Caki2 (cell line): ENCODE measurements at places on chromosomes 3 and 15.
A peak's percentile ranks its signal among the peaks of the same experiment; 100 is the strongest.

DNA sequence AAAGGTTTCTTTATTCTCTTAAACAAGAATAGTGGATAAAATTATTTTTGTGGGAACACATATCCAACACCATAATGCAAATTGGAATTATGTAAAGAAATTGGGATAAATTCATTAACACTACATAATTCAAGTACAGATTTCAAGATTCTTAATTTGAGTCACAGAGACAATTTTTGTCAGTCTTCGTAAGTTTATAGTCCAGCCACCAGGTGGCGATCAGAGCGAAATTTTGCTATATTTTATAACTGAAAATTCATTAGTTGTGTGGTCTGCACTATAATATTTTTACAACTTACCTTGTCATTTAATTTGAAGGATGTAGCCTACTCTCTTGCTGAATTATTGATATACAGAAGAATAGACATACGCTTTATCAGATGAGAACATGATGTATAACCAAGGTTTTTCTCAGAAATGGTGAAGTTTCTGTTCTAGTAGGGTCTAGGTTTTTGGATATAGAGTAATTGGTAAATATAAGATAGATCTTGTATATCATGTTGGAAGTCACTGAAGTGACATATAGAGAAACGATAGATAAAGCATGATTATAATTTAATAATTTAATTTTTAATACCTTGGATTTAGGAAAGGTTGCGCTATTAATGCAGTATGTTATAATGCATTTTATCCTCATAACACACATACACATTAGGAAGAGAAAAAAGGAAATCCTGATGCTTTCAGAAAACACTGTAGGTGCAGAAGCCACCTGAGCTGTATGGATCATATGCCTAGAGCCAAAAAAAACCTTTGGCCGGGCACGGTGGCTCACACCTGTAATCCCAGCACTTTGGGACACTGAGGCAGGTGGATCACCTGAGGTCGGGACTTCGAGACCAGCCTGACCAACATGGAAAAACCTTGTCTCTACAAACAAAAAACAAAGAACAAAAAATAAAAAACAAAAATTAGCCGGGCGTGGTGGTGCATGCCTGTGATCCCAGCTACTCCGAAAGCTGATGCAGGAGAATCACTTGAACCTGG lies 31.7 kb downstream of the PLSCR4 start:
- DNase-seq = peak; percentile 8

GRCh38 chr3:82376883-82377282 lies 615.4 kb upstream of the GBE1 start:
- DNase-seq = peak; percentile 1

GRCh38 chr15:99096173-99096893 lies 8.5 kb upstream of the SYNM start:
- no peak for DNase-seq

GRCh38 chr15:42358141-42358540 lies 1.2 kb upstream of the CAPN3 start:
- DNase-seq = no peak
